Hematopoietic multipotent progenitor cell treated with erythropoietin and hydrocortisone succinate and interleukin-3 and kit ligand, for 8 days (in vitro differentiated cells): ENCODE measurements at places on chromosomes 12 and 14.
A peak's percentile ranks its signal among the peaks of the same experiment; 100 is the strongest.

DNA sequence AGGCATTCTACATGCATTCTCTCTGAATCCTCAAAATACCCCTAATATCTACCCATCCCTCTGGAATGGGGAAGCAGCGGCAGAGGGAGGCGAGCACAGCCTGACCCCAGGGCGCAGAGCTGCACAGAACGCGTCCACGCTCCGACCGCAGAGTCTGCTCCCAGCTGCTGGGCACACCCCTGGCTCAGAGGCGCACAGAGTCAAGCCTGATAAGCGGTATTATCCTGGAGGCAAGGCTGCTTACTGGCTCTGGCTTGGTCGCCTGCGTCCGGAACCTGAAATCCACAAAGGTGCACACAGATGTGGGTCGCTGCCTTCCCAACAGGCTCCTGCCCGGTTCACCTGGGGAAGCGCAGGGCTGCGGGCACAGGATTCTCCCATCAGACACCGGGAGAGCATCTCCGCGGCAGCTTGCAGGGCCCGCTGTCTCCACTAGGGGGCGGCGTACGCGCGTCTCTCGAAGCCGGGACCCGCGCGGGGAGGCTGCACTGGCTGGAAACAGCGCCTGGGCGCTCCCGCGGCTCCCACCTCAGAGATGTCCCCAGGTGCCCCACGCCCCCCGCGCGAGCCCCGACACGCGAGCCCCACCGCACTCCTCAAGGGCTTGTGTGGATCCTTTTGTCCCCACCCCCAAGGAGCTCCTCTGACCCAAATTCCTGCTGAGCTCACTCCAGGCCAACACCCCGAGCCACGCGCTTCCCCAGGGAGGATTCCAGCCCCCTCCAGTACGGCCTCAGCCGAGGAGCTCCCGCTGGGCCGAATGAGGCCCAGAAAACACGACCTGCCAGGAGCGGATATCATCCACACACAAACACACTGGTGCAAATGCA is 120.1 kb upstream of the FZD10 start:
- no peak for DNase-seq

GRCh38 chr12:119678459-119678858 is 10.5 kb downstream of the PRKAB1 start:
- no peak for DNase-seq

DNA sequence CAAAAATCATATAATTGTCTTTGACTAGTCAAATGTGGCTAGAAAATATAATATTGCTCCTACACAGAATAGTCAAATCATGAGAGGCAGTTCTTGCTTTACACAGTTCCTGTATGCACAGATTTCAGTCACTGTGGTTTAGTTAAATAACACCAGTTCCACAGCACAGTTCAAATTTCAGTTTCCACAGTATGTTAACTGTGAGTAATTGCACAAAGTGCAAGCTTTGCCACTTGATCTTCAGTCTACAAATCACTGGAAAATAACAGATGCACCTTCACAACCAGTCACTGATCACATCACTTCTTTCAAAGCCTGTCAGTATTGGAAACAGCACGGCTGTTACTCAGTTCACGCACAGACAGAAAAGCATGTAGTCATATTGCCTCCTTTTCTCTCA is 38.7 kb downstream of the KCNH5 start:
- DNase-seq = no peak

- DNase-seq = no peak
Measured at GRCh38 chr14:31895206-31895605, 181.9 kb upstream of the ARHGAP5 start.

- no peak for DNase-seq
Measured at GRCh38 chr14:73393375-73393774, 65.0 kb downstream of the NUMB start.

DNA sequence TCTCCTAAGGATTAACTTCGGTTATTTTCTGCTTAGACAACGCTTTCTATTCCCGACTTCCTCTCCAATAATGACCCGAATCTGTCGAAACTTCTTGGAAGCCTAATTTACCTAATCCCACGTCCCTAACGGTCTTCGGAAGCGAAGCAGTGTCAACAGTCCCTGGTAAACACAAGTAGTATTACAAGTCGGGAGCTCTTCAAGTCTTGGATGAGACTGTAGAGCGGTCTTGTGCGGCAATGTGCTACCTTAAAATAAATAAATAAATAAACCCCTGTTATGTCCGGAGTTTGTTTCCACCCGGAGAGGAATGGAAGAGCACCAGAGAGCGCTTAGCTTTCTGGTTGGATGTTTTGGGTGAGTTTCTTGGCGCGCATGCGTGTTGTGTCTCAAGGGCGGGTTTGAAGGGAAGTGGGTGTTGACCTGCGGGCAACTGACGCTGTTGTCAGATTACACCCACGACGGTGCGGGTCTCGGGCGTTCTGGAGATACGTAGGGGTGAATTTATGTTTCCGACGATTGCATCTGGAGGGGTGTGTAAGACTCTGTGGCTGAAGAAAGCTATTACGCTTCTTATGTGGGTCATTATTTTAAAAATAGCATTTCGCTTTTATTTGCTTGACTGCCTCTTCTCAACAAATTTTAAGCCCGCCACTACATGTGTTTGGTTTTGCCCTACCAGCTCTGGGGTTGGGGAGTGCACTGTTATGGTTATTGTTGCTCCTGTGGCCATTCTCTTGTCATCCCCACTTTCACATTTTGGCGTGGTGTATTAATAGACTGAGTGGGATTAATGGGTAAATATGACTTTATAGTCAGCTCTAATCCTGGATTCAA is at the start of the genes KIAA0586 and TIMM9:
Gene KIAA0586 (plus strand): TSS at position 439 of the 837 bp plus-strand sequence. CDS start 546 bp downstream, outside the sequence.
Gene TIMM9 (minus strand): TSS at position 251 of the 837 bp plus-strand sequence. CDS start 15,586 bp downstream, outside the sequence.
- peak; percentile 100 for DNase-seq

DNA sequence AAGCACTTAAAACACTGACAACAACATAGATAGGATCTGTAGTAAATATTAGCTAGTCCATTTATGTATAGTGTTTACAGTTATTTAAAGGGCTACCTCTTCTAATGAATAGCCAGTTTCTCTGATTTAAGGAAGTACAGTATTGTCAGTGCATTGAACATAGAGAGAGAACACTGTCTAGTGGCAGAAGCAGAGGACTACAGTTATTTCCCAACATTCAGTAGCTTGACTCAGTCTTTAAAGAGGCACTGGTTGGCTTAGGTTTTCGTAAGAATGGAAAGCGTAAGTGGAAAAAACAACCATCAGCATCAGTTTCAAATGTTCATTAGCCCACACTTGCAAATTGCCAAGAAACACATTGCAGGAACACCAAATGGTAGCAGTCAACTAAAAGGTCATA is 125.0 kb upstream of the HMGA2 start:
- DNase-seq = no peak
